ENCODE measurements at places on chromosomes 13 and 19. TPM values are rescaled to one million over a fixed set of nuclear protein-coding genes. Genes with fewer than 3 reads are reported as not detected.

DNA sequence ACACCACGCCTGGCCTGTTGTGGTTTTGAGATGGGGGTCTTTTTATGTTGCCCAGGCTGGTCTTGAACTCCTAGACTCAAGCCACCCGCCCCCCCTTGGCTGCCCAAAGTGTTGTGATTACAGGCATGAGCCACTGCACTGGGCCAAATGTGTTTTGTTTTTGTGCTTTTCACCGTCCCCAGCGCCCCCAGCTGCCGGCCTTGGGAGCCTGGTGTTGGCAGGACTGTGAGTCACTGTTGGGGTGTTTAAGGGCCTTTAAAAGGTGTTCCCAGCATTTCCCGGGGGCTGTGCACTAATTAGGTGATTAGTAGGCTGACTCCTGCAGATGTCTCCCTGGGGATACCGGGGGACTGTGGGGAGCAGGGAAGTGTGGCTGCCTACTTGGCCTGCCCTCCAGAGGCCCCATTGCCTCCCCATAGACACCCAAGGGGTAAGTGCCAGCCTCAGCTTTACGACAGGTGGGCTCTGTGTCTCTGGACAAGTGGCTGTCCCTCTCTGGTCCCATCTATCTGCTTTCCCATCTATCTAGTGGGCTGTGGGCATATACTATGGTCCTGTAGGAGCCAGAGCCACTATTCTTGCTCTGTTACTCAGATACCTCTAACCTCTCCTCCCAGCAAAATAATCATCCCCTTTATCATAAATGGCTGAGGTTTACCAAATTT is 11.8 kb upstream of the TLE5 start:
- no peak for DNase-seq

GRCh38 chr13:35855531-35856019 is 275.6 kb downstream of the DCLK1 start:
- no peak for DNase-seq

GRCh38 chr13:97460853-97461252 is 26.9 kb downstream of the RAP2A start:
- DNase-seq, result no peak

GRCh38 chr13:43329702-43330101 is 306.3 kb downstream of the DNAJC15 start:
- DNase-seq, result no peak

DNA sequence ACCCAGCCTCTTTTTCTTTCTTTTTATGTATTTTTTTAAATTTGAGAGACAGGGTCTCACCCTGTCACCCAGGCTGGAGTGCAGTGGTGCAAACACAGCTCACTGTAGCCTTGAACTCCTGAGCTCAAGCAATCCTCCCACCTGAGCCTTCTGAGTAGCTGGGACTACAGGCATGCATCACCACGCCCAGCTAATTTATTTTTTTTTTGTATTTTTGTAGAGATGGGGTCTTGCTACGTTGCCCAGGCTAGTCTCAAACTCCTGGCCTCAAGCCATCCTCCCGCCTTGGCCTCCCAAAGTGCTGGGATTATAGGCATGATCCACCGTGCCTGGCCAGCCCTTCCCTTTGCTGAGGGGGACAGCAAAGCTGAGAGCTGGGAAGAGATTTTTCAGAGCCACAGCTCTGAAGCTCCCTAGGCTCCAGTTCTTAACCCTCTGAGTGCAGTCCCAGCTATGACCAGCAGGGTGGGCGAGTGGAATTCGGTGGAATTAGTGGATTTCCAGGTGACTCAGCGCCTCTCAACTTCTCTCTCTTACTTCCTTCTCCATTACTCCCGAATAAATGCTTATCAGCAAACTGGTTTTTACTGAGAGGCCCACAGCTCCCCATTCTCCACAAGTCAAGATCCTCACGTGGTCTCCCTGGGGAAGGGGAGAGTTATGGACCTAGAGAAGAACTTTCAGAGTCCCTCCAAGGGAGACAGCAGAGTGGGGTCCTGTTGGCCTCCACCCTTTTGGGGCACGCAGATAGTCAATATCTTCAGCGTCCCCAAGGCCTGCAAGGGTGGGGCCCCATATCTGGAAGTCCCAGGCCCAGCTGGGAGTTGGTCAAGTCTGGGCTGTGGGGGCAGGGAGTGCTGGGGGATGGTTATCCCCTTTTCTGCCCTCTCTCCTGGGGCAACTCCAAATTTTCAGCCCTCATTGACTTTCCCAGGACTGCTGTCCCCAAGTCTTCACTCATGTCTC is 1.2 kb downstream of the BLVRB start:
- DNase-seq, result peak; percentile 90

GRCh38 chr13:28872427-28873176 is 52.5 kb downstream of the MTUS2 start:
- DNase-seq, result no peak

GRCh38 chr19:10285393-10285792 is 1.4 kb upstream of the ICAM4 start:
- no peak for DNase-seq

GRCh38 chr13:51058461-51059167 is 52.5 kb downstream of the C13orf42 start:
- DNase-seq, result no peak

DNA sequence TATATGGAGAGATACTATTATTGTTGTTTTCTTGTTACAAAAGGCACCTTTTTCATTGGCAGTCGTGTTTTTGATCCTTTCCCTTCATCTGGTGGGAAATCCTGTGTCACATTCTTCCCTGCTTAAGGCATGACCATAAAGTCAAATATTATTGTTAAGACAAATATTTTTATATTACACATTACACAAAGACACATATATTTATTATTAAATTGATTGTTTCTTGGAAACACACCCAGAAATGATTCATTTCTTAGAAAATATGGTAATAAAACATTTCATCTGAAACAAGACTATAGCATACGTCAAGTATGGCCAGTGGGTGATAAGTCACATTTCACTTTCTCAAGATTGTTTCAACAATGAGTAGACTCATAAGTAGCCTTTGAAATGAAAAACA is 77.3 kb downstream of the KCTD12 start:
- DNase-seq, result no peak

DNA sequence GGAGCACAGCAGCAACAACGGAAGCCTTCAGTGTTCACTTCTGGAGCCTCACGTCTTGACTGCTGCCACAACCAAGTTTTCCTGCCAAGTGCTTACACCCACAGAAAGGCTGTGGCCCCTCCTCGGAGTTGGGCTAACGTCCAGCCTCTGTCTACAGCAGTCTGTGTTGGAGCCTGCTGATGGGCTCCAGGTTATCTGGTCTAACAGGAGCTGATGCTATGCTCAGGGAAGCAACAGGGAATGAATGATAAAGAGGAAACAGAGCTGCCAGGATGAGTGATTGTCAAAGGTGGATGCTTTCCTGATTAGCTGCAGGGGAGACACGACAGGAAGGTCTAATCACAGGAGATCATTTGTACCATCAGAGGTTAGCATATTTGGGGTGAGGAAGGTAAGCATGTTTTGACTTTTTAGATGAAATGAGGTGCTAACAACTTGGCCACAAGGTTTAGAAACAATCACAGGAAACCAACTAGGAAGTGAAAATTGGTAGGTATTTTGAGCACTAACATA is 53.8 kb upstream of the RCBTB2 start:
- DNase-seq, result no peak

DNA sequence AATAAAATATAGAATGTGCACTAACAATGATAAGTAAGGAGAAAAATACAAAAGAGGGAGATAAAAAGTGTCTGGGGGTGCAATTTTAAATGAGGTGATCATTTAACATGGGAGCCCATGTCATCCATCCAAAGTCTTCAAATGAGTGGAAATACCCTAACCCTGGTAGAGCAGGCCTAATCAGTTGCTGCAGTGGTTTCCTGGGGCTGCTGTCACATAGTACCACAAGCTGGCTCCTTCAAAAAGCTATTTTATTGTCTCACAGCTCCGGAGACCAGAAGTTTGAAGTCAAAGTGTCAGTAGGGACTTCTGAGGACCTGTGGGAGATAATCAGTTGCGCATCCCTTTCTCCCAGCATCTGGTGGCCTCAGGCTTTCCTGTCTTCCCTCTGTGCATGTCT is 717.9 kb downstream of the DIAPH3 start:
- no peak for DNase-seq

- peak; percentile 95 for DNase-seq
These were observed 53.6 kb upstream of the ZNF254 start for GRCh38 chr19:24033301-24033962.

- no peak for DNase-seq
These were observed 23.1 kb downstream of the SIAH3 start for GRCh38 chr13:45828256-45828968.

DNA sequence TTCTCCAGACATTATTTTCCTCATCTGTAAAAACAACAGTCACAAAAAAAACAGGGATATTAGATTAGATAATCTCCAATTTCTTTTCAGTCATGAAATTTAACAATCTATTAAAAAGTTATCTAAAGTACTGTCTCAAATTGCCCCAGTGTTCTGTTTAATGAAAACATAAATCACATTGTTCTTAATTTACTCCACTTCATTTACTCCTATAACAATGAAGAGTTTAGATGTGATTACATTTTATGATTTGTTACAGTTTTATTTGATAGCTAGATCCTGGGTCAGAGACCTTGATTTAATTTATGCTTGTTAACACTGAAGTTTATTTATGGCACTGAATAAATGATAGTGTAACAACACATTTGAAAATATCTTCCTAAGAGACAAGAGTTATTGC is 230.2 kb upstream of the TRPC4 start:
- no peak for DNase-seq

The RNF17 gene
- total RNA-seq, result not detected

The FSD1 gene
- total RNA-seq, result not detected

The GET3 gene
- total RNA-seq, result 42.3 TPM

The FAM216B gene
- total RNA-seq, result not detected
